Stimulated activated CD4-positive, alpha-beta T cell treated with anti-CD3 and anti-CD28 coated beads, TNF-alpha, amount 100 ng/mL, for 24 hours (primary cell): ENCODE measurements at places on chromosomes 2 and 18.

- DNase-seq: no peak
Measured at GRCh38 chr18:8507361-8507760, 101.9 kb upstream of the RAB12 start.

DNA sequence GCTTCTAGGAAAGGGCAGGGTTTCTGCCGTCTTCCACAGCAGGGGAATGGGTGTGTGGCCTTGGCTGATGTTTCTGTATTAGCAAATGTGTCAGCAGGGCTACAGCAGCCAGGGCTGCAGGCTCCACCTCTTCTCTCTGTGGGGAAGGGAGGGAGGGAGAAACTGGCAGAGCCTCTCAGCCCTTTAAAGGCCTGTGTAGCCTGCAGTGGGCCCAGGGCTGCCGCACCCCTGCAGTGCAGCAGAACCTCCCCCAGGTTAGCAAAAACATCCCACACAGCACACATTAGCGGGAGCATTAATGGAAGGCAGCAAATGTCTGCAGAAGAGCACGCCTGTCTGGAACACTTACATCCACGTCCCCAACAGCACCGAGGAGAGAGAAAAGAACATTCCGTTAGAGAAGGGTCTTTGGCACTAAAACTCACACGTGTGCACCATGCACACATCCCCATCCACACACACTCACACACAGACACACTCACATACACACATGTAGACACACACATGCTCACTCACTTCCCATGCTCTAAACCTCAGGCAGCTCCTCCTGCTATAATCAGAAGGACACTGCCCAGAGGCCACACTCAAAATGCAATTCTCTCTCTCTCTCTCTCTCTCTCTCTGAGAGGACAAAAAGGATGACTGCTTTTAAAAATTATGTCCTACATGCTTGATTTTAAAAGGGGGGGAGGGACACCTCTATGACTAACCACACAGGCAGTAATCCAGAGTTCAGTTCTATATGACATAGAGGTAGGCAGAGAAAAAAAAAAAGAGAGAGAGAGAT is 24.1 kb downstream of the MRPL35 start:
- no peak for DNase-seq

DNA sequence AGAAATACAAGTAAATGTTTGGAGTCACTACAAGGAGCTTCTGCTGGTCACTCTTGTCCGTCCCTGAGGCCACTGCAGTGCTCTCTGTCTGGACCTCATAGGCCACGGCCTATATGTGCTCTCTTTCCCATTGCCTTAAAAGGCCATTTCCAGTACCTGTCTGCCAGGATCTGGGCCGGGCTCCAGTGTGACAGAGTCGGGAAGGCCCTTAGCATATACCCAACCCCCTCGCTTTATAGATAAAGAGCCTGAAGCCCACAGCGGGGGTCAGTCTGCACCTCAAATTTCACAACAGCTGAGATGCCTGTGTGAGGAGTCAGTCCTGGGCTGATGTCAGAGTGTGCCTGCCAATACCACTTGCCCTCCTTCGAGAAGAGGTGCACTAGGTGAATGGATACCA is 39.9 kb downstream of the ADD2 start:
- no peak for DNase-seq

DNA sequence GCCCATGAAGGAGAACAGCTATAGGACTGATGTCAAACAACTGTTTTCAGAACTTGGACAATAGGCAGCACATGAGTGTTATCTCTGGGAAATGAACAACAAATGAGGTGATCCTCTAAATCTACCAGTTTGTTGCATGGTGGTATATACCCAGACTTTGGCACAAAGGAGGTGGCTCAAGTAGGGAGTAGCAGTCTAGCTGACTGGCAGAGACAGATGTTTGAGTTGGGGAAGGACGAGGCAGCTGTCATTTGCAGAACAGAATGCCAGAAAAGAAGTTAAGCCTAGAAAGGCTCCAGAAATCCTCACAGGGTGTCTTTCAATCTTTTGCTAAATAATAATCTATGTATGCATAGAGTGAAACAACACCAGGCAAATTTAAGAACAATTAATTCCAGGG is 47.4 kb downstream of the RPE start:
- no peak for DNase-seq

GRCh38 chr2:10439185-10439879 is 8.8 kb downstream of the ODC1 start:
- no peak for DNase-seq

GRCh38 chr18:73908323-73908722 is 239.3 kb downstream of the FBXO15 start:
- DNase-seq: no peak

- DNase-seq: no peak
Measured at GRCh38 chr18:598124-598589, 1.4 kb downstream of the CLUL1 start.

DNA sequence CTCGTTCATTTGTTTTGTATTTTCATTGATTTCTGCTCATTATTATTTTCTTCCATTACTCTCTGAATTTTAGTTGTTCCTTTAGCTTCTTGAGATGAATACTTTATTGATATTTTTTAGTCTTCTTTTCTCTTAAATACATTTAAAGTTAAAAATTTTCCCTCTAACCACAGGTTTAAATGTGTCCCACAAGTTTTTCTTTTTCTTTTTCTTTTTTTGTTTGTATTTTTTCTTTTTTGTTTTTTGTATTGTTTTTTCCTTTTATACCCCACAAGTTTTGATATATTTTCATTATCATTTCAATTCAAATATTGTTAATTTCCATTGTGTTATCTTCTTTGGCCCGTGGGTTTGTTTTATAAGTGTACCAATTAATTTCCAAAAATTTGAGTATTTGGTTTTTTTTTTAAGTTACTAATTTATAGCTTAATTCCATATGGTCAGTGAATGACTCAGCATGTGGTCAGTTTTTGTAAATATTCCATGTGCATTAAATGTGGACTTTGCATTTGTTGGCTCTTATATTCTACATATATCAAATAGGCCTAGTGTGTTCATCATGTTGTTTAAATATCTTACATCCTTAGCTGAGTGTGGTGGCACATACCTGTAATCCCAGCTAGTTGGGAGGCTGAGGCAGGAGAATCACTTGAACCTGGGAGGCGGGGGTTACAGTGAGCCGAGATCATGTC is 16.2 kb downstream of the CENPO start:
- no peak for DNase-seq

DNA sequence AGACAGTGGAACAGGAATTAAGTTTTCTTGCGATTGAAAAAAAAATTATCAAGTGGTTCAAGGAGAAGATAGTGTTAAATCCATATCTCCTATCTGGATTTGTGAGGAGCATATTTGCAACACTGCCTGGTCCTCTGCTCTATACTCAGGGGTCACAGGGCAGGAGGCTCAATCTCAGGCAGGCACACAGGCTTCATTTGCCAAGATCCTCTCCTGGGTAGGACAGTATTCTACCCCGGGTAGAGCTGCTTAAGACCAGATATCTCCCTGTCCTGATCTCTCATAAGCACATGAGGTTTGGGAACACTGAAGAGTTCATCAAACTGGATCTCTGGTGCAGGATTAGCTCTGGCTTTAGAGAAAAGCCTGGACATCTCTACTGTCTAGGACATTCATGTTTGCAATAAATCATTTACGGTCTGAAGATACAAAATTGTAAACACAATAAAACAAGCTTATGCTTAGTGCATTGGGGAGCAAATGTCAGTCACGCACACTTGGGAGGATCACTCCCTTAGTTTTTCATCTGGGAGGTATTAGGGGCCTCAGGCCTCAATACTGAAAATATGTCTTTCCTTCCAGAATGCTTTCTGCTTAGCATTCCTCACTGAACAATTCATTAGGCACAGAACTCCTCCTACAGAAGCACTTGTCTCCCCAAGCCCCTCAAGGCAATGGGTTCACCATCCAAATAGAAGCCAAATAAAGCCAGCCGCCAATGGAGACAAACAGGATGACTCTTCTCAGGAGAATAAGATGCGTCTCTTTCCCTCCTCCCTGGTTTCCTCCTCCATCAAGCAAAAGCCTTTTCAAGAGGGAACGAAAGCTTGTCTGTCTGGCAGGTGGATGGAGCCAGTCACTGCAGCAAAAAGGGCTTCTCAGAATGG is 34.1 kb upstream of the LCLAT1 start:
- no peak for DNase-seq

DNA sequence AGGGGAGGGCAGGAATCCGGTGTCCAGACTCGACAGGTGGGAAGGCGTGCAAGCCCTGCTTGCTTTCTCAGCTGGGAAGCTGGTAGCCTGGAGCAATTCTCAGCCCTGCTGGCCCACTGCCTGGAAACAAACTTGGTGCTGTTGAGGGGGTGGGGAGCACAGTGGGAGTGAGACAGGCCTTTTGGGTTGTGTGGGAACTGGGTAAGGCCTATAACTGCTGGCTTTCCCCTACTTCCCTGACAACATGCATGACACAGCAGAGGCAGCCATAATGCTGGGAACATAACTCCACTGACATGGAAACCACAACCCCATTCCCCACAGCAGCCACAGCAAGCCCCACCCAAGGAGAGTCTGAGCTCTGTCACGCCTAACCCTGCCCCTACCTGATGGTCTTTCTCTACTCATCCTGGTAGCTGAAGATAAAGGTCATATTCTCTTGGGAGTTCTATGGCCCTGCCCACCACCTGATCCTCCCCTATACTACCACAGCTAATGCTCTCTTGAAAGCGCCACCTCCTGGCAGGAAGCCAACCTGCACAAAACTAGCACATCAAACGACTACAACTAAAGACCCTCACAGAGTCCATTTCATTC is 122.9 kb upstream of the ACVR1C start:
- peak; percentile 31 for DNase-seq

DNA sequence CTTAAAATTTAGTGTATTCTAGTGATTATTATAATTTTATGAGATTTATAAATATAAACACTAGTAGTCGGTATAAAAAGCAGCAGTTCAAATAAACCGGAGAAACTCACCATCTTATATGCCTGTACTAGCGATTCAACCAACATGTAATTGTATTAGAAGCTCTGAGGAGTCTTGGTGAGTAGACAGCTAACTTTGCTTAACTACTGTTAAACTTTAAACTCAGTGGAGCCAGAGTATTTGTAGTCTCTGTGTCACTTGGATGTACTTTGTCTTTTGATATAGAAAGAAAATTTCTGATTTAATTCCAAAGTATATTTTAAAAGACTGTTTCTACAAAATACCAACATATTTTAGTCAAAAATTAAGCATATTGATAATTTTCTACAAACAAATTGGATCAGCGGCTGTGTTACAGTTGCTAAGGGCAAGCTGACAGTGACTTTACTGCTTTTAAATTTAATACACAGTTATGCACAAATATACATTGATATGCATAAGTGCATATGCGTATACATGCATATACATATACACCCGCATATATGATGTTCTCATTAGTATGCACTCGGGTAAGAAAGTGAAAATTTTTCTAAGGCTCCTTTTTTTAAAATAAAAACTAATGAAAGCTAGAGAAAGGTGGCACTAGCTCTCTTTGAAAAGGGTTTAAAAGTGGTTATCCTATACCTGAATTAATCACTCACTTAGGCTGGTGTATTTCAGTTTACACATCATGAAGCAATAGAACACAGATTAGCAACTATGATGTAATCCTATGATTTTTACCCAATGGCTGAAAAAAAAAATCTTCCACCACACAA is 374.5 kb downstream of the NCKAP5 start:
- DNase-seq: no peak

DNA sequence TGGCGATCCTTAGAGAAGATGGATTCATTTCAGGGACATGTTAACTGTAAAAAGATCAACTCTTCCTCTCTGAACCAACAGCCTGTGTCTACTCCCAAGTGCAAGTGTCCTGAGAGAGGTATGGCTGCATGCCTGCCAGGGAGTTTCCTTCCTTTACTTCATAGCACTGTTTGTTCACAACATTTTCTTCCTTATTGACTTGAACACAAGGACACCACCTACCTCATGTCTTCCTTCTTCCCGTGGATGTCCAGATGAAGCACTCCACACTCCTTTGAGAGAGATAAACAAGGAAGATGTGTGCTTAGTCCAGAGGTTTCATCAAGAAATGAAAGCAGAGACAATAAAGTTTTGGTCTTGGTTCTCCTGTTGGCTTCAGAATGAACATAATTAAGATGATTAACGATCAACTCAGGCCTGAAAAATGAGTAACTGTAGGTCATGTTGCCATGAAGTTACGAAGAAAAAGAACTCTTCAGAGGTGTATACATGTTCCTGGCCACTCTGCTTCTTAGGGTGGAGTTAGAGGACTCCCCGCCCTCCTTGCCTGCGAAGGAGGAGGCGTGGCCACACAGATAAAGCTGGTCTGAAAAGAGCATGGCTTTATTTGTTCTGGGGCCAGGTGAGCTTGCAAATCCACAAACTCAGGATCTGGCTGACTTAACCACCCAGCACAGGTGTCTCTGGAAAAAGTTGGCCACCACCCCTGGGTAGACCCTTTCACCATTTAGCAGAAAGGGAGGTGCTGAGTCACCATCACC is 155.0 kb upstream of the KCTD1 start:
- no peak for DNase-seq

- DNase-seq: no peak
Measured at GRCh38 chr2:79327460-79327859, 167.9 kb upstream of the REG3A start.

GRCh38 chr2:40721595-40721994 is 269.7 kb upstream of the SLC8A1 start:
- no peak for DNase-seq

DNA sequence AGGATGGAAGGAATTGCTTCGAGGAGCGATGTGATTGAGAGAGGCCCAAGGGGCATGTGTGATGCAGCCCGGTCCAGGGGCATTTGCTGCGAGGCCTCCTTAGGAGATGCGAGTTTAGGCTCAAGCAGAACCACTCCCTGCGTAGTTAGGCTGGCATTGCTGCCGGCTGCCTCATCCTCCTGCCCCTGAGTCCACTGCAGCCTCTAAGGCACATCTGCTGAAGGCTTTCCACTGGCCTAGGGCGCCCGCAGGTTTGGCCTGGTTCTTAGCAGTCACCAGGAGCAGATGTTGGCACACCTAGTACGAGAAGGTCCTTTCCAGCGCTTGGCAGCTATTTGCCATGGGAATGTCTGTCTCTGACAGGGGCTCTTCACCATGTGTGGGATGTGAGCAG is 20.7 kb downstream of the INPP5D start:
- DNase-seq: no peak

GRCh38 chr2:239985356-239985755 is 39.8 kb downstream of the NDUFA10 start:
- no peak for DNase-seq

- no peak for DNase-seq
Measured at GRCh38 chr2:69768789-69769188, 26.9 kb downstream of the ANXA4 start.

GRCh38 chr18:76098674-76099411 is 396.2 kb downstream of the ZNF516 start:
- DNase-seq: no peak

GRCh38 chr2:181157326-181157725 is 176.9 kb downstream of the UBE2E3 start:
- no peak for DNase-seq
